Amygdala (tissue), 56 donors: ENCODE measurements at places on chromosomes 3 and 15.
A peak's percentile ranks its signal among the peaks of the same experiment; 100 is the strongest.

DNA sequence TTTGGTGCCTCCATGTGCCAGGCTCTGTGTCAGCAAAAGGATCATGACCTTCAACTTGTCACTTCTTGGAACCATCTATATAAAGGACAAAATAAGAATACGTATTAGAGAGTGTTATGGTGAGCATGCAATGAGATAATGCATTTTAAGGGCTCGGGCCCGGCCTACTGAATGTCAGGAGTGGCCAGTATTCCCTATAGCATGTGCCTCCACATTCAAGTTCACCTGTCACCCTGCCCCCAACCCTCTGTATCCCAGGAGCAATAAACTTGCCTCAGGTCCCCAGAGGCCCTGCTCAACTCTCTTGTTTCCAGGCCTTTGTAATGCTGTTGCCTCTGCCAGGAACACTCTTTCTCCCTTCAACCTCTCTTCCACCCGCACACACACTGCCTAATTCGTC, 90.2 kb upstream of the SLC6A11 start:
- DNase-seq, result no peak

DNA sequence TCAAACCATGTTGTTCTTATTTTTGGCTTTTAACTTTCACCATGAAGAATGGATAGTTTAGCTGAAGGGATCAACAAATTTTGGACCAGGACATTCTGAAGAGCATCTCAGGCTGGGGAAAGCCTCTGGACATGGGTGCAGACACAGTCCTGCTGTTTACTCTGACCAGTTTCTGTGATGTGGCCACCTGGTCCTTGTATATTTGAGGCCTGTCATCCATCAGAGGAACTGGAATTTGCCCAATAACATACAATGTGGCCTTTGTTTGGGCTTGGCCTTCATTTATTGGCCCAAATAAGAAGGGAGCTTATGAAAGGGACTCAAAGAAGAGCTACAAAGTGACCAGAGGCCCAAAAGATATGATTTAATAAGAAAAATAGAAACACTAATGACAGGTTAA, 127.9 kb downstream of the MYRIP start:
- DNase-seq, result no peak

DNA sequence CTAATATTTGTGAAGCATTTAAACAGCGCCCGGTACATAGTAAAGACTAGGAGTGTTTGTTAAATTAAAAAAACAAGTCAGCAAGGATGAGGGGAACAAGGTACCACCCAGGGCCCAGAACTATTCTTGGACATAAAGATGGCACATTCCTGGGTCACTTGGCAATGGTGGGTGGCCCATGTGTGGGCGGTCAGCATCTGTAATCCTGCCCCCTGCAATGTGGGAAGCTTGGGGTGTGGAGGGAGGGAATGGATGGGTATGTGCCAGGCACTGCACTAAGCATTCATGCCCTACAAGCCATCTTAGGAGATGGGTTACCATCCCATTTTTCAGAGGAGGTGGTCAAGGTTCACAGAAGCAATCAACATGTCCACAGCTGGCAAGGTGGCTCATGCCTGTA, 7.3 kb upstream of the C15orf39 start:
- no peak for DNase-seq

GRCh38 chr3:6089780-6090179, 771.1 kb upstream of the GRM7 start:
- no peak for DNase-seq

DNA sequence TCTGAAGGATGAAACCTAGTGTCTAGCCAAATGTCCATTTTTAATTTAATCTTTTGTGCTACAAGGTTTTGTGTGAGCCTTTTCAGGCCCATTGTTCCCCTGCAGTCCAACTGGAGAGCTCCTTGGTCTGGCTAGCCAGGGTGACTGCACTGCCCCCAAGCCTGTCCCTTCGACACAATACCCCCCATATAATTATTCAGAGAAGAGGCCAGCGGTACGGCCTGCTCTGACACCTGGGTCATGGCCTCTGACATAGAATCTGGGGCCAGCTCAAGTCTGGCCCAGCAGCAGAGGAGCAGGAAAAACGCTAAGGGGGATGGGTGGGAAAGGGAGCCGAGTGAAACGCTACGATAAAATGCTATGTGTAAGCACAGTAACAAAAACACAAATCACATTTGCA, 64.2 kb upstream of the PYGO1 start:
- no peak for DNase-seq

DNA sequence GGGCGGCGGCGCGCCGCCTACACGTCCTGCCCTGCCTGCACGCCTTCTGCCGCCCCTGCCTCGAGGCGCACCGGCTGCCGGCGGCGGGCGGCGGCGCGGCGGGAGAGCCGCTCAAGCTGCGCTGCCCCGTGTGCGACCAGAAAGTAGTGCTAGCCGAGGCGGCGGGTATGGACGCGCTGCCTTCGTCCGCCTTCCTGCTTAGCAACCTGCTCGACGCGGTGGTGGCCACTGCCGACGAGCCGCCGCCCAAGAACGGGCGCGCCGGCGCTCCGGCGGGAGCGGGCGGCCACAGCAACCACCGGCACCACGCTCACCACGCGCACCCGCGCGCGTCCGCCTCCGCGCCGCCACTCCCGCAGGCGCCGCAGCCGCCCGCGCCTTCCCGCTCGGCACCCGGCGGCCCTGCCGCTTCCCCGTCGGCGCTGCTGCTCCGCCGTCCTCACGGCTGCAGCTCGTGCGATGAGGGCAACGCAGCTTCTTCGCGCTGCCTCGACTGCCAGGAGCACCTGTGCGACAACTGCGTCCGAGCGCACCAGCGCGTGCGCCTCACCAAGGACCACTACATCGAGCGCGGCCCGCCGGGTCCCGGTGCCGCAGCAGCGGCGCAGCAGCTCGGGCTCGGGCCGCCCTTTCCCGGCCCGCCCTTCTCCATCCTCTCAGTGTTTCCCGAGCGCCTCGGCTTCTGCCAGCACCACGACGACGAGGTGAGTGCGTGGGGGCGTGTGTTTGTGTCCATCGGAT, 602 bp downstream of the TRIM71 start:
- DNase-seq, result no peak

GRCh38 chr3:128306481-128306880, 153.2 kb downstream of the EEFSEC start:
- no peak for DNase-seq

DNA sequence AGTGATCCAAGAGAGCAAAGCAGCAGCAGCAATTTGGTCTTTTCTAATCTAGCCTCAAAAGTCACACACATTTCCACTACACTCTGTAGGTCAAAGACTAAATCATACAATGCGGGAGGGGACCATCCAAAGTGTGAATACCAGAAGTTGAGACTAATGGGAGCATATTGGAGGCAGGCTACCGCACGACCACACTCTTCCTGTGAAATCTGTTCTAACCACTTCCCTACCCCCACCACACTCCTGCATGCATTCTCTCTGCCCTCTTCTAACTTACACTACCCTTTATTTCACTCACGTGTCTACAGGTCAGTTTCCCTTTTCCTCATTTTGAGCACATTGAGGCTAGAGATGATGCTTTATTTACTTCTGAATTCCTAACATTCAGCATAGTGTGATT, 23.7 kb upstream of the PRTG start:
- no peak for DNase-seq

GRCh38 chr3:14227856-14228255, 49.2 kb downstream of the LSM3 start:
- no peak for DNase-seq

DNA sequence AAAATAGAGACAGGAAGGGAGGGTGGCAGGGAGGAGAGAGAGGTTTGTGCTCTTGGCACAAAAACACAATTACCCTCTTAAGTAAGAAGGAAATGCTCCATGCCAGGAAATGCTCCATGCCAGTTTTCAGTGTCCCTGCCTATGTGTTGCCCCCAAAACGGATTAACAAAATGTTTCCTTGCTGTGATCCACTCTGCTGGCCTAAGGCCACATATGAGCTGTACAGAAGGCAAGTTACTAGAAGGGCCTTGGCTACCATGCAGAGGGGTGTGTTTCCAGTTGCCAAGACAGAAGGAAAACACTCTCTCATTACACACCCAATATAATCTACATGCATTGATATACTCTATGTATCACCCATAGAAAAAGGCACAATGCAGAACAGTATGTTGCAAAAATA, 98.2 kb upstream of the PTPRG start:
- no peak for DNase-seq

DNA sequence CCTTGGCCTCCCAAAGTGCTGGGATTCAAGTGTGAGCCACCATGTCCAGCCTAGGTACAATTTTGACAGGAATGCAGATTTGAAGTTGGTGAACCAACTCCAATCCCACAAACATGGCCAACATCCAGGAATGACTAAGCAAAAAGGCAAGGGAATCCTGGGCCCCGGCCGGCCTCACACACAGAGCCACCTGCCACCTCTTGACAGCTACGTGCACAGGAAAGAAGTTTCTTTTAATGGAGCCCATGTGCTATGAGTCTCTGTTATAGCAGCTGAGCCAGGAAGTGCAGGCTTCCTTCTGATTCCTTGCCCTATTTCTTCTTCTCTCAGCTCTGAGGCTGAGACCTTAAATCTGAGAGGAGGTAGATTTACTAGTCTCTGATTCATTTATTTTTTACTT, 8.8 kb downstream of the TMEM40 start:
- DNase-seq, result no peak

- no peak for DNase-seq
Observed at GRCh38 chr3:13517253-13517977, 31.5 kb upstream of the FBLN2 start.

- no peak for DNase-seq
Observed at GRCh38 chr15:66078196-66078928, 175.2 kb downstream of the MEGF11 start.

DNA sequence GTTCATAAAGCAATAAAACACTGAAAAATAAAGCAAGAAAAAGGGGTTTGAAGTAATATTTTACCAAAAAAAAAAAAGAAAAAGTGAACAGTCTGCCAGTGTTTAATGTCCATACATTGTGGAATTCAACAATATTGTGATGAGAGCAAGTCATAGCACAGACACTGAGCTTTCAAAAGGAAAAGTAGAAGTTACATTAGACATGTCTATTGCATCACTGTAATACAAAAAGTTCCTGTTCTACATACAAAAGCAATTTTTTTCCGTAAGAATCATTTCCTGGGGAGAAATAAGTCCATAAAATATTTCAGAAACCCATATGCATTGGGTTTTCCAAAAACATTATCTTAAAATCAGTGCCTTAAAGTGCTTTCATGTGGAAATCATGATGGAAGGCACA, 11.8 kb upstream of the HDC start:
- DNase-seq, result no peak

DNA sequence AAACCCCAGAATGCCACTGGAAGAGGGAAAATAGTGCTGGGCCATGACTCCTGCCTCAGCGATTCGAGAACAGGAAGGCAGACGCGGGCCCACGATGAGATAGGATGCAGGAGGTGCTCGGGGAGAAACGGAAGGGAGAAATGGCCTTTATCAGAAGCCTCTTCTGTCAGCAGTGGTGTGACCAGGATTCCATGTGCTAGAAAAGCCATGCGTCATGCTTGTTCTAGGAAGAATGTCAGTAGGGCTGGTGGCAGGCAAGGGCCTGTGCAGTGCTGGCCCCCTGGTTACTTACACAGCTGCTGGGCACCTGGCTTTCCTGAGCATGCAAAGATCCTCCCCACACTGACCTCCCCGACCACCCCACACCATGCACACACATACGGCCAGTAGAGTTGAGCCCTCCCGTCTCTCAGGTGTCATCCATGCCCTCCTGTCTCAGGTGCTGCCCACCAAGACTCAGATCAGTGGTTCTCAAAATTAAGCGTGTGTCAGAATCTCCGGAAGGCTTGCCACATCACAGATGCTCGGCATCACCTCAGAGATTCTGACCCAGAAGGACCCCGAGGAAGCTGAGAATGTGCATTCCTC, 106.7 kb downstream of the ADAMTS17 start:
- no peak for DNase-seq

DNA sequence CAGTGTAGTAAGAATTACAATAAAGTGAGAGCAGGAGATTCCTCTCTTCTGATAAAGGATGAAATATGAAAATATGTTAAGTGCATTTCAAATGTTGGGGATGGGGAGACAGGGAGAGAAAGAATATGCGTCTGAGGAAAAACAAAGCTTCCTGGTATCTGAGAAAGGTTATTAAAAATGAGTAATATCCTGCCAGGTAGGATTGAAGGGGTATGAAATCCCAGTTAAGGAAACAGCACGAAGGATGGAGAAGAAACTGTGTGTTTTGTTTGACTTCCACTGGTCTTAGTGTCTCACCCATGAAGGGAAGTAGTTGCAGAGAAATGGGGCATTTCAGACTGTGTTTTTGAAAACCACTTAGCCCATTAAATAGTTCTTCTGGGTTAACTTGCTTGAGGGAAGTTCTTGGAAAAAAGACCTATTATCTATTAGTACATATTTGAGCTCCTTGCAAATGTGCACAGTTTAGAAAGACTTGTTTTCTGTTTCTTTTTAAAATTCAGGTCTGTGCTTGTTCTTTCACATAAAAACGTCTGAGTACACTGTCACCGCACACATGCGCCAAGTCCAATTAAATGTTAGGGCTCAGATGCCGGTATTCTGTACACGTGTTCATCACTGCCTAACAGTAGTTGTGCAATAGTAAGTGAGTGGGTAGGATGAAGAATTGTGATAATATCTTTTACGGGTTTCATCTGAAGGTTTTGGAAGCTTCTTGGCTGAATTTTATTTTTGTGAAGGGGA, 196.1 kb upstream of the P2RY1 start:
- DNase-seq, result peak; percentile 50

- DNase-seq, result no peak
Observed at GRCh38 chr3:172218350-172219323, 179.3 kb downstream of the FNDC3B start.

- no peak for DNase-seq
Observed at GRCh38 chr15:54273928-54274327, 295.7 kb downstream of the UNC13C start.

DNA sequence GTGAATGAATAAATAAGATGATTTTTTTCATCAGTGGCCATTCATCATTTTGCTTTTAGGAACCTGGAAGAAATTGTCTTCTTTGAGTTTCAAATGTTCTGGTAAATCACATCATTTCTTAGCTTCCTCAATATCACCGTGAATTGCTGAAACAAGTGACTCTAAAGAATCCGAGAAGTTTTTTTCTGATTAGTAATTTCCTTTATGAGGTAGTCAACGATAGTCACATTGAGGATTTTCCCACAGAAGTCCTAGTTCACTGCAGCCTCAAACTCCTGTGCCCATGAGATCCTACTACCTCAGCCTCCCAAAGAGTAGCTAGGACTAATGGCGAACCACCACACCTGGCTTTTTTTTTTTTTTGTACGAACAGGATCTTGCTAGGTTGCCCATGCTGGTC, 3.6 kb upstream of the TMPRSS7 start:
- DNase-seq, result no peak

- no peak for DNase-seq
Observed at GRCh38 chr3:109339714-109340648, 2.6 kb upstream of the DPPA4 start.
